ENCODE measurements at places on chromosomes 1 and 21.

DNA sequence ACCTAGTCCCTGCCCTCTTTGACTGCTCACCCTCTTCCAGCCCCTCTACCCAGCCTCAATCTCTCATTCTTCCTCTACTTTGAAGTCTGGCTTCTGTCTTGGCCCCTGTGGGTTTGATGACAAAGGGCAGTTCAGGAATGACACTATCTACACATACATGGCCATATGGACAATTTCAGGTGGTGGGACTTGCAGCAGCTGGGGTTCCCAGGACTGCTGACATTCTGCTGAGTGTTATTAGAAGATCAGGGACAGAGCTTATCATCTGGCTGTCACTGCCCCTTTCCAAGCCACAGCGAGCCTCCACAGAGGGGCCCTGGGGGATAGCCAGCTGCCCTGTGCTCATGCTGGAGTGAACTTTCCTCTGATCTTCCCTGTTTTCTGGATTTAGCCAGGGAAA lies 97.4 kb upstream of the IPO9 start:
- no peak for DNase-seq

- no peak for DNase-seq
Measured at GRCh38 chr1:195332102-195332501, 1276.1 kb downstream of the KCNT2 start.

- no peak for DNase-seq
Measured at GRCh38 chr1:156667968-156668709, 9.1 kb downstream of the NES start.

GRCh38 chr1:90488451-90488850 lies 228.7 kb downstream of the BARHL2 start:
- no peak for DNase-seq

- peak; percentile 84 for DNase-seq
Measured at GRCh38 chr1:24018611-24019580, 38.8 kb upstream of the SRSF10 start.

GRCh38 chr1:224615861-224616755 lies at the start of gene CNIH3:
Gene CNIH3, plus strand, starts transcription at chr1:224616317. Its CDS starts 858 bp downstream, at chr1:224617175.
- peak; percentile 71 for DNase-seq

DNA sequence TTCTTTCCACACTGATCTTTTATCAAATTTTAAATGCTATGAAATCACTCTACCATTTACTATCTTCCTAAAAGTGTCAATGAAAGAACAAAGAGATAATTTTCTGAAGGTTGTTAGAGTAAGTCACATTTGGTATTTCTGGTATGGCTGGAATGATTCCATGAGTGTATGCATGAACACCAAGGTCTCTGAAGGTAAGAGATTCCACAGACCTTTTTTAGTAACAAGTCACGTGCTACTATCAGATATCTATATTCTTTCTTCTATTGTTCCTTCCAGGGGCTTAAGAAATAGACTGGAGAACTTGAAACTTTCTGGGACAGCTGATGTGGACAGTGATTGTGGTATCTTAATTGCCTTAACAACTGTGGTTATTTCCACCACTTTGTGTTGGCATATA lies 265.0 kb downstream of the SDCCAG8 start:
- DNase-seq, result no peak
